ENCODE measurements at places on chromosomes 1 and 21.

- DNase-seq, result no peak
These were observed 8.8 kb downstream of the TSEN15 start for GRCh38 chr1:184060316-184060715.

GRCh38 chr21:32816261-32816660, 44.7 kb upstream of the PAXBP1 start:
- DNase-seq, result no peak

DNA sequence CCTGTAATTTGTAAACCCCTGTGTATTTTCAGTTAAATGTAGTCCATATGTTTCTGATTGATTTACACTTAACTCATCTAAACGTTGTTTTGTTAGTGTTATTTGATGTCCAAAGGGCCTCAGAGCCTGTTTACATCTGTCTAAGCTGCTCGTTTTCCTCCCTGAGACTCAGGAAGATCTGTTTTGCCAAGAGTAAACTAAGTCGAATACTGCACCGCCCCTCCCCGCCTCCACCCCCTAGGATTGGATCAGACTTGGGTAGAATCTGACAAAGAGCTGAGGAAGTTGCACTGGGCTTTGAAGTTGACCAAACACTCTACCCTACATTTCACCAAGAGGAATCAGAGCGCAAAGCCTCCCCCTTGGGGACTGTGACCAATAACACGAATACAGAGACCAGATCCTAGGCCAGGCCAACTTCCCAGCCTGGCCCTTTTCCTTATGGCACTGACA, 206.9 kb upstream of the LMO4 start:
- no peak for DNase-seq

DNA sequence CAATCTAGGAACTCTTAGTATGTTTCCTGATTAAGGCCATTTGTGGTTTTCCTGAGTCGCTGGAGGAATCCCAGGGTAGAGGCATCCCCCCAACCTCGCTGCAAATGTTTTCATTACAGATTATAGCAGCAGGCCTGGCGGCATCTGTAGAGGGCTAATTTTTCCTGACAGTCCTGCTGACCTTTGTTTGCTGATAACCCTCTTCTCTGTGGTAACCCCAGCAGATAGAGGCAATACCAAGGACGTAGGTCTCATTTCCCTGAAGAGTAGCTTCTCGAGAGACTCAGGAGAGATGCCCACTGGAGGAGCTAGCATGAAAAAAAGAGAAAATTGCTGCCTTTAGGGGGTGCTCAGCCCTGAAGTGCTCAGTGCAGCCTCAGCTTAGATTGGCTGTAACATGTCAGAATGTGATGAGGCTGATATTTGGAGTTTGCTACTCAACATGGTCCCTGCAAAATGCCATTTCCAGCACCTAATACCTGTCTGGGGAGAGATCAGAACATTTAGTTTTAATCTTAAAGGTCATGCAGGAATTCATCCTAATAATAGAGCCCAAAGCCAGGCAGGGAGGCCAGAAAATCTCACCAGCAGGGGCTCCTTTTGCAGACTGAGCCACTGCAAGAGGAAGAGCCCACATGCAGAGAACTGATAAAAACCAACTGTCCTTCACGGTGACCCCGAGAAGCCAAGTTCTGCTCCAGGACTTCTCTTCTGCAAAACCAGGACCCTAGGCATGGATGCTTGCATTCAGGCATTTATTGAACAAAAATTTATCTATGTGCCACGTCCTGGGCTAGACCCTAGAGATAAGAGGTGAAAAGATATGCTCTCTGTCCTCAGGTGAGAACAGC, 184.5 kb downstream of the KAZN start:
- DNase-seq, result peak; percentile 25

DNA sequence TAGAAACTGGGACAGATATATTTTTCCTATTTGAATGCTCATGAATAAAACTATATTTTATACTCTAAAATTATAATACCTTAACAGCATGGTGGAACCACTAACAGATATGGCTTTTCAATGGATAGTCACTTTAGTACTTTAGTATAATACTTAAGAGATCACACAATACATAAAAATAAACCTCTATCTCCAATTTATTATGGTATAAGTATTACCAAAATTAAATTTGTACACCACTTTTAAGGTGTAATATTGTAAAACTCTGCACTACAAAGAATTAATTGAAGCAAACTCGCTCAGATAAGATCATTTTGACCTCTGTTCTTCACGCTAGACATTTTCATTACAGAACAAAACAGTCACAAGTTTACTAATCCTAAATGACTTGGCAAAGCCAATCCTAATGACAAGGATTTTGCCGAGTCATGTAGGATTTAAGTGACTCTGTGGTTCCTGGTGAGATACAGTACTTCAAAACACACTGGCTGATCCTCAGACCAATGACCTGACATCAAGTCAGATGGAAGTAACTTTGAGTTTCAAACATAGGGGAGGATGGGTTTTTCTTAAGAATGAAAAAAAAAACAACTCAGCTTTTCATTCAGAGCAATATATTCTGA, 200.6 kb downstream of the SMYD3 start:
- no peak for DNase-seq

GRCh38 chr1:163203561-163203960, 845 bp upstream of the RGS5 start:
- DNase-seq, result no peak

DNA sequence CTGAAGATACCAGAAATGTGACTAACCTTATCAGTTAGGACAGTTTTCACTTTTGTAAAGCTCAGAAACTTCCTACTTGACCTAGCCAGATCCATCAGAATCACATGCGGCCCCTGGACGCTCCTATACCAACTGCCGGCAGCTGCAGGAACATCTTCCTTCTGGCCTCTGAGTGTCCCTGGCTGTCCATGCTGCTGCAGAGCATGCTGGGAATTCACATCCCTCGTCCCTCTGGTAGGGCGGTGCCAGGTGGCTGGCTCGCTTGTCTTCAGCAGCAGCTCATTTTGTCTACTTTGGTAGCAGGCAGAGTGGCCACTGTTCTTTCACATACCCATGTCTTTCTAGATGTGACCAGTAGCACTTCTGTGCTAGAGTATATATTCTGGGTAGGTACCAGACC, 34.4 kb downstream of the HHAT start:
- no peak for DNase-seq

DNA sequence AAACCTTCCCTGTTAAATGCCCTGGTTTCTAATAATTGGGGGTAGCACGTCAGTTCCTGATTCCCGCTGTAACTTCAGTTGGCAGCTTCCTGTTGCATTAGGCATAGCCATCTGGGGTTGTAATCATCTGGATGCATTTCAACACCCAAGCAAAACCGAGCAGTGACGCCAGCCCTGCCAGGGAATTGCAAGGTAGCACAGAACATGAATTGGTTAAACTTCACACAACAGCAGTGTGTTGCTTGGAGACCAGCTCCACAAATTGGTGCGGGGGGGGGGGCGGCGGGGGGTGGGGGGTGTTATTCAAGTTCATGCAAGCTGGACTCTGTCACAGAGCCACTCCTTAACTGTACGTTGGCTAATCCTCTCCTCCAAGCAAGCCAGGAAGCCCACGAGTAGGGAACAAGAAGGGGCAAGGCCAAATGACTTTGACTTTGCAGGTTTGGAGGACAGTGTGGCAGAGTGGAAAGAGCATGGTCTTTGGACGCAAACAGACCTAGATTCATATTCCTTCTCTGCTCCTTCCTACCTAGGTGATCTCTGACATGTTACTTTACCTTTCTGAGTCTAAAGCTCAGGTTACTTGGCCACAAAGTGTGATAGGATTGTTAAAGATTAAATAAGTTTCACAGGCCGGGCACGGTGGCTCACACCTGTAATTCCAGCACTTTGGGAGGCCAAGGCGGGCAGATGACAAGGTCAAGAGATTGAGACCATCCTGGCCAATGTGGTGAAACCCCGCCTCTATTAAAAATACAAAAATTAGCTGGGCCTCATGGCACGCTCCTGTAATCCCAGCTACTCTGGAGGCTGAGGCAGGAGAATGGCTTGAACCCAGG, 4.7 kb downstream of the LAX1 start:
- peak; percentile 90 for DNase-seq

- no peak for DNase-seq
These were observed 54.2 kb downstream of the JAK1 start for GRCh38 chr1:64912191-64912590.

GRCh38 chr1:242057745-242058115, 58.8 kb upstream of the MAP1LC3C start:
- peak; percentile 86 for DNase-seq

- DNase-seq, result no peak
These were observed 1.7 kb upstream of the FRRS1 start for GRCh38 chr1:99768104-99768503.

DNA sequence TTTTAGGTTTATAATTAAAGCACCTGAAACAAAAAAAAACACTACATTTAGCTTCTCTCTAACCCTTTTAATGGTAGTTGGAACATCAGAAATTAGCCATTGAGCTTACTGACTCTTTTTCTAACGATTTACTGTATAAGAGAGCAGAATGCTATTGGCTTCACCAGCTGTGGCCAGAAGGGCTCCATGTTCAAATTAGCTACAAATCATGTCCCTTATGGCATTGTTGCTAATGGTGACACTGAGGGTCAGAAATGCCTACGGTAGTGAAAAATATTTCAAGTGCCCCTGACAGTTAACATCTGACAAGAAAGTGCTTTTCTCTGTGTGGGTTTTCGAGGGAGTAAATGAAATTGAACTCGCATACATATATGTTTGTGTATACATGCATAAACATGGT, 232.7 kb downstream of the NFIA start:
- DNase-seq, result no peak

DNA sequence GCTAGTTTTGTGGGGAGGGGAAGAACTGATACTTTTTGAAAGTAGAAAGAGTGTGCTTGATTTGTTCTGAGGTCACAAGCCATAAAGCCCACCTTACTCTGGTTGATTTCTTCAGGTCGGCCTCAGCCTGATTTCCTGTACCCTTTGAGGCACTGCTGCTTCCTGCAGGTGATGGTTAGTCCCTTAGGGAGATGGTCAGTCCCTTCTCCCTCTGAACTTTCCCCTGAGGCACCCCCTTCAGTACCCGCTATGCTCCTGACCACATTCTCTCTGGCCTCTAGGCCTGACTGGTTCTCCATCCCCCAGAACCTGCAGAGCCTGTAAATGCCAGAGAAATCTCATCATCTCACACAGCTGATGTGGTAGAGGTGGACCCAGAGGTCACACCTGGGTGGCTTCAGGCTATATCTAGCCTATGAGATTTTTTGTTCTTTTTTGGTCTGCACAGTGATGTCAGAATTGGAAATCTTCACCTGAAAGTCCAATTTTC, 15.0 kb upstream of the ID3 start:
- no peak for DNase-seq
